Activated CD4-positive, alpha-beta T cell treated with anti-CD3 and anti-CD28 coated beads, Interleukin-2, amount 50 U/mL, for 4 hours (primary cell): ENCODE measurements at places on chromosomes 12 and 14.

DNA sequence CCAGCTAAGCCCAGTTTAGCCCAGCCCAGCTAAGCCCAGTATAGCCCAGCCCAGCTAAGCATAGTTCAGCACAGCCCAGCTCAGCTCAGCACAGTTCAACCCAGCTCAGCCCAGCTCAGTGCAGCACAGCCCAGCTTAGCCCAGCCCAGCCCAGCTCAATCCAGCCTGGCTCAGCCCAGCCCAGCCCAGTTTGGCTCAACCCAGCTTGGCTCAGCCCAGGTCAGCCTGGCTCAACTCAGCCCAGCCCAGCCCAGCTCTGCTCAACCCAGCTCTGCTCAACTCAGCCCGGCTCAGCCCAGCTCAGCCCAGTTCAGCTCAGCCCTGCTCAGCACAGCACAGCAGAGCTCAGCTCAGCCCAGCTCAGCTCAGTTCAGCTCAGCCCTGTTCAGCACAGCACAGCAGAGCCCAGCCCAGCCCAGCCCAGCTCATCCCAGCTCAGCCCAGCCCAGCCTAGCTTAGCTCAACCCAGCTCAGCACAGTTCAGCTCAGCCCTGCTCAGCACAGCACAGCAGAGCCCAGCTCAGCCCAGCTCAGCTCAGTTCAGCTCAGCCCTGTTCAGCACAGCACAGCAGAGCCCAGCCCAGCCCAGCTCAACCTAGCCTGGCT is 330.9 kb downstream of the TMEM121 start:
- DNase-seq = no peak

- DNase-seq = no peak
Measured at GRCh38 chr12:111976860-111977259, 36.1 kb downstream of the TMEM116 start.

- DNase-seq = no peak
Measured at GRCh38 chr14:79254069-79254775, 957.1 kb downstream of the DIO2 start.

GRCh38 chr12:57546438-57547287 is at the start of gene DCTN2:
Gene DCTN2 (minus strand): TSS chr12:57547192. CDS start chr12:57547063, 129 bp downstream.
- DNase-seq = peak; percentile 94
